ENCODE measurements at places on chromosomes 16 and 17.

DNA sequence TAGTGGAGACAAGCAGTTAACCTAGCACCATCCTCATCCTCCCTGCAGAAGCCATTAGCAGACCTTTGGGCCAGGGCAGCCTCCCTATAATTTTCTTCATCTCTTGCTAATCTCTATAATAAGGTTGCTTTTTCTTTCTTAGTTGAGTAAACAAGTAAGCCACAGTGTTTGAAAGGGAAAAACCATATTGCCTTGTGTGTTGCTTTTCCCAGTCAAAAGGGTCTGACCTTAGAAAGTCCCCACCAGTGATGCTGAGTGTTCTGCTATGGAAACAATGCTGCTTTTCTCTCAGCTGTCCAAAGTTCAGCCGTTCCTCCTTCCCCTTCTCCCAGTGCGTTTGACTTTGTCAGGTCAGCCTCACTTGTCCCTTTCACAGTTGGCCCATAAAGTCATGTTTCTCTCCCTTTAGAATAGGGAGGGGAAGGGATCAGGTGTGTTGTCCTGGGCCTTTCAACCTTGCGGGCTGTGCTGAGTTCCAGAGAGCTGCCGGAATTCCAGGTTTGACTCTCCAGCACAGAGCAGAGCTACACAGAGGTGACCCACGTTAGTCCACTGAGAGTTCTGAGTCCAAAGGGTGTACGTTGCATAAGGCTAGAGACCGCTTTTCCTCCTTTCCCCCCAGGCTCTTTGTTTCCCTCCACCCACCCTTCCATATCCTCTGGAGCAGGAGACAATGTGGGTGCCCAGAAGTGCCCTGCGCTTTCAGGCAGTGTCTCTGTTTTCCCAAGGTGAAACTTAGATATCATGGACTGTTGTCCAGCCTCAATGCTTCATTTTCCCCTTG is 15.9 kb upstream of the CLEC18C start:
- DNase-seq = no peak

DNA sequence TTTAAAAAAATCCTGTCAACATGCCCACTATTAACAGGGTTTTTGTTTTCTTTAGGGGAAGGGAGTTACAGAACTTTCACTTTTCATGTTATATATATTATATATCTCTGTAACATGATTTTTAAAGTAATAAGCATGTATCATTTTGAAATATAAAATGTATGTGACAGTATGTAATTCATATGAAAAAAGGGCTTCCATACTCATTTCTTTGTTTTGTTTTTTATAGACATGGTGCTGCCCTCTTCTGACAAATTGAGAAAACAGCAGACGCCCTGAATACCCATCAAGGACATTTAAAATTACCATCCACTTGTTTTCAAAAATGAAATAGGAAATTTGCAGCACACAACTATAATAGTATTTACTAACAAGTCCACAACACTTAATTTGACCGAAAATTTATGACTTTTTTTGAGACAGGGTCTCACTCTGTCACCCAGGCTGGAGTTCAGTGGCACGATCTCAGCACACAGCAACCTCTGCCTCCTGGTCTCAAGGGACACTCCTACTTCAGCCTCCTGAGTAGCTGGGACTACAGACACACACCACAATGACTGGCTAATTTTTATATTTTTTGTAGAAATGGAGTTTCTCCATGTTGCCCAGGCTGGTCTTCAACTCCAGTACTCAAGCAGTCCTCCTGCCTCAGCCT is 30.4 kb downstream of the CFDP1 start:
- DNase-seq = no peak

DNA sequence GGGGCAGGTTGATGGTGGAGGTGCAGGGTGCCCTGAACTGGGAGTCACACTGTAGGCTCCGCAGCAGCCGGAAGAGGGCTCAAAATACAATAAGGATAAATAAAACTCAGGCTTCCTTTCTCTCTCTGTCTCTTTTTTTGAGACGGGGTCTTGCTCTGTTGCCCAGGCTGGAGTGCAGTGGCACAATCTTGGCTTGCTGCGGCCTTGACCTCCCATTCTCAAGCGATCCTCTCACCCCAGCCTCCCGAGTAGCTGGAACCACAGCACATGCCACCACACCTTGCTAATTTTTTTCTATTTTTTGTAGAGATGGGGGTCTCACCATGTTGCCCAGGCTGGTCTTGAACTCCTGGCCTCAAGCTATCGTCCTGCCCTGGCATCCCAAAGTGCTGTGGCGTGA is 32.9 kb upstream of the NPTX1 start:
- DNase-seq = no peak

GRCh38 chr17:52678211-52678610 is 519.7 kb upstream of the CA10 start:
- no peak for DNase-seq

GRCh38 chr17:22266231-22266630 is 573.9 kb downstream of the KCNJ18 start:
- DNase-seq = no peak

DNA sequence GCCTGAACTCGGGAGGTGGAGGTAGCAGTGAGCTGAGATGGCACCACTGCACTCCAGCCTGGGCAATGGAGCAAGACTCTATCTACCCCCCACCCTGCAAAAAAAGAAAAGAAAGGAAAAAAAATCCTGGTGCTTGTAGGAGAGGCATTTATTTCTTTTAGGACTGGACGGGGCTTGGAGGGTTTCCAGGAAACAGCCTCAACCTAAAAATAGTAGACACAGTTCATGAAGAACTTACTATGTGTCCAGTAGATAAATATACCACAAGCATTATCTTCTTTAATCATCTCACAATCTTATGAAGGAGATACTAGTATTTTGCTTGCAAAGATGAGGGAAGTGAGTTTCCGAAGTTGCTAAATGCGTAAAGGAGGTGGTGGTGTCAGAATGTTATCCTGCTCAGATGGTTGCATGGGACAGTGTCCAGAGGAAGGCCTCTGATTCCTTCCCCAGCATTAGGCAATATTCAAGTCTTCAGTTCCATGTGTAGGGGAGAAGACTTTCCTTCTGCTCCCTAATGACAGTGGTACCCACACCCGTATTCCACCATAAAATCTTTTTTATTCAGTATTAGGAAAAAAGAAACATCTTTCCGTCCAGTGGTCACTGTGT is 263.2 kb downstream of the WWOX start:
- no peak for DNase-seq

- no peak for DNase-seq
Observed at GRCh38 chr16:15597822-15598647, 44.9 kb downstream of the MARF1 start.

DNA sequence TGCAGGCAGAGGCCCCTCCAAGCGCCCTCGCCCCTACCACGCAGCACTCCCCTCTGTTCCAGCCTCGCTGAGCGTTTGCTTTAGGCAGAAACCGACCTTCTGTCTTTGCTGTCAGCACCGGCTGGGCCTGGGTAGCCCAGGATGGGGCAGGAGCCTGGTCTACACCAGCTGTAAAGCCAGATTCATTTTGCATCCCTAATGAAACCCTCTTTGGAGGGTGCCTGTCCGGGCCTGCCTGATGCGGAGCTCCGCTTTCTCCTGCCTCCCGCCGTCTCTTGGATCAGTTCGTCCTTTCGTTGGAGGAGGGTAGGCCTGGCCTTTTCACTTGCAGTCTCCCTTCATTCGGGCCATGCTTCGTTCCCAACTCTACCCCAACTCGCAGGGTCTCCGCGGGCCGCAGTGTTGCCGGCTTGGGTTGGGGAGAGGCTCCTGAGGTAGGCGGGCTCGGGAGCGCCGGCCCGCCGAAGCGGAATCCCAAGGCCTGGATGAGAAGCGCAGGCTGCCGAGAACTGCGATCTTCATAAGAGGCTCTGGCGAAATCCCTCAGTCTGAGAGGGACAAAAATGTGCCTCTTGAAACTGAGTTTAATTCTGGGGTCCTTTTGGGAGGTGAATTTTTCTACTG is 4.8 kb upstream of the HOXB8 start:
- no peak for DNase-seq

DNA sequence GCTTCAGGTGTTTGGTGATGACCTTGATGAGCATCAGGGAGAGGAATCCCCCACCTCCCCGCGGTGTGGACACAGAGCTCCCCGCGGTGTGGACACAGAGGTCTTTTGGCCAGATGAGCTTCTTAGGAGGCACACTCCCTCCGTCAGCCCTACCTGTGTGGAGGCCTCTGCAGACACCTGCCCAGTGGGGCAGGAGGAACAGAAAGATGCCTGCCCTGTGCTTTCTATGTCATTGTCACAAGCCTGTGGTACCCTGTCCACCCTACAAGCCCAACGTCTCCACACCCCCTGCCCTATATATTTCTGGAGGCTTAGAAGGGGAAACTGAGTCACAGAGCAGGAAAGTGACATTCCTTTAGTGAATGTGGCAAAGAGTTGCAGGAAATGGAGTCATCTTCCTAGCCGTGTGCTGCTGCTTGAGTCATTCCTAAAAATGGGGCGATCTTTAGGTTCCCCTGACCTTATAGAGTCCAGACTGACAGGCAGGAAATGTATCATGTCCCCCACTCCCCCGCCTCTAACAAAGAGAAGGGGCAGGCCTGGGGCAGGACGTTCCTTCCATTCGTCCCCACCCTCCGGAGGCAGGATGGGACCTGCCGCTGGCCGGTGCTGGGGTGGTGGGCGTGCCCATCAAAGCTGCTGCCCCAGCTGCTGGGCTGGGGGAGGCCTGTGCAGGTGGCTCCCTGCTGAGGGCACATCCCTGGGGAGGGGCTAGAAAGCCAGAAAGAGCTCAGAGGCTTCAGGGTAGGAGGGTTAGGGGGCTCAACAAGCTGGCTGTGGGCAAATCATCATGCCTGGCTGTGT is 1.0 kb upstream of the C16orf74 start:
- DNase-seq = no peak

DNA sequence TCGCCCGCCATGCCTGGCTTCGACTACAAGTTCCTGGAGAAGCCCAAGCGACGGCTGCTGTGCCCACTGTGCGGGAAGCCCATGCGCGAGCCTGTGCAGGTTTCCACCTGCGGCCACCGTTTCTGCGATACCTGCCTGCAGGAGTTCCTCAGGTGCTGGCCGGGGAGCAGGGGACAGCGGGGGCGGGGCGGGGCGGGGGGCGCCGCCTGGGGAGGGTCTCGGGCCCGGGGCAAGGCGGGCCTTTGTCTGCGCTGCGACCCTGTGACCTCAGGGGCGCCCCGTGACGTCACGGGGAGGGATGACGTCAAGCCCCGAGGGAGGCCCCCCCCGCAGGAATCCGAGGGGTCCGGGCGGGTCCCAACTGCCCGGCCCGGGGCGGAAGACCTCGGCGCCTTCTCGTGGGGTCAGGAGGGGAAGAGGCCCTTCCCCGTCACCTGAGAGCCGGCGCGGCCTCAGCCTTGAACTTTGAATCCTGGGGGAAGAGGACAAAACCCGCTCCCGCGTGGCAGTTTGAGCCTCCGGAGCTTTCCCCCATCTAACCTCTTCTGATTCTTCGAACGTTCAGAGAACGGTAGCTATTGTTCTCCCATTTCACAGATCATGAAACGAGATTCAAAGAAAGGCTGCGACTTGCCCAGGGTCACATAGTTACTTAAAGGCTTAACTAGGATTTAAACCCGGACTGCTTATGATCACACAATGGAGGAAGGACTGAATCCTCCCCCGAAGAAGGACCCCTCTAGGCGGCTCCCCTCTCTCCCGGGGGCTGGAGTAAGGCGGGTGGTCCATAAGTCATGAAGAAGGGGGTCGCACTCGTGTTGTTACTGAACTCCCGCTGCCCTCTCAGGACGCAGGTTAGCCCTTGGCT is 527 bp downstream of the TRAF4 start:
- DNase-seq = peak; percentile 61

GRCh38 chr16:2211923-2212347 is 1.3 kb upstream of the BRICD5 start:
- DNase-seq = no peak

DNA sequence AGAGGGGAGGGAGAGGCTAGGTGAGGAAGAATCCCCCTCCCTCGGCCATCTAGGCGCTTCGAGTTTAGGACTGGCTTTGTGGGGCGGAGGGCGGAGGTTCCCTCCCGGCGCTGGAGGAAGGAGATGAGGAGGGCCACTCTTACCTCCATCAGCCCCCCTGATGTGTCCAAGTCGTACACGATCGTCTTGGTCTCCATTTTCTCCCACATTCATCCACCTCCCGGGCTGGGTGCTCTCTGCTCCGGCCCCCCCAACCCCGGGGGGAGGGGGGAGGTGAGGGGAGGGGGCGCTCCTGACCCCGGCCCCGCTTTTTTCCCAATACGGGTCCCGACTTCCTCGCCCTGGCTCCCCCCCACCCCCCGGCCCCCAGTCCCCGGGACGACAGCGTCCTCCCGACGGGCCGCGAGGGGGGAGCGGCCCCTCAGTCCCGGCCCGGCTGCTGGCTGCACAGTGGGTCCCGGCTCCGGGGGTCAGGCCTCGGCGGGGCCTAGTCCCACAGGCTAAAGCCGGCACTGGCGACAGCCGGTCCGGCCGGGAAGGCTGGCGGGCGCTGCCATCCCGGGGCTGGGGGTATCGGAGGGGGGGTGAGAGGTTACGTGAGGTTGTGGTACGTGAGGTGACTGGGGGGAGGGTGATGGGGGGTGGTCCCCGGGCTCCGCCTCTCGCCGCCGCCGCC is 428 bp downstream of the PHF12 start:
- DNase-seq = no peak

GRCh38 chr16:11539641-11540050 is 47.1 kb downstream of the LITAF start:
- no peak for DNase-seq

- no peak for DNase-seq
Observed at GRCh38 chr16:88659160-88659559, 3.7 kb downstream of the MVD start.

DNA sequence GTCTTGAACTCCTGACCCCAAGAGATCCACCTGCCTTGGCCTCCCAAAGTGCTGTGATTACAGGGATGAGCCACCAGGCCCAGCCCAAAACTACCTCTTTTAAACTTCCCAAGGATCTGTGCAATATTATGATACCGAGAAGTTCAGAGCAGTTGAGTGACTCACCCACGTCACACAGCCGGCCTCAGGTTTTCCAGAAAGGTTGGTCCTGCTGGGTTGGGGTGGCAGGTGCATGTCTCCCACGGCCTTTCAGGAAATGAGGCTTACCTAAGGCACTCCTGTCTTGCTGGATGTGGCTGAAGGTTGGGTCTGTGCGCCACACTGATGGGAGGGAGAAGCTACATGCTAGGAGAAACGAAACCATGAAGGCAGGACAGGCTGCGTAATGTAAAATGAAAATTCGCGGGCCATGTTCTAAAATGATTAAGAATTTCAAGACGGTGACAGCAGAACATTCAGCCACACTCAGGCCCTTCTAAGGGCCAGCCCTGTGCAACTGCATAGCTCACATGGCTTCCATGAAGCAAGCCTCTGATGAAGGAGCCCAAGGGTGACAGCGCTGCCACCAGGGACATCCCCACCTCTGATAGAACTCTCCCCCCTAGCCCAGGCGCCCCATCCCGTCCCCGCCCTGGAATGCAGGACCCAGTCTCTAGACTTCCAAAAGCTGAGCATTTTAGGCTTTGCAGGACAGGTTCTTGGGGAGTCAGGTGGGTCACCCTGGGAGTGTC is 6.6 kb upstream of the GLIS2 start:
- no peak for DNase-seq

GRCh38 chr16:72983728-72984350 is 64.1 kb downstream of the ZFHX3 start:
- DNase-seq = no peak

GRCh38 chr17:76657505-76658241 is 14.1 kb upstream of the ST6GALNAC1 start:
- no peak for DNase-seq
